ENCODE measurements at places on chromosomes 11 and 22.
A peak's percentile ranks its signal among the peaks of the same experiment; 100 is the strongest.

GRCh38 chr22:46614025-46614931 lies 5.9 kb upstream of the GRAMD4 start:
- peak; percentile 31 for DNase-seq

- DNase-seq = peak; percentile 85
Measured at GRCh38 chr22:18077639-18078328, at the start of gene PEX26. TSS of gene PEX26 (plus strand) at chr22:18077990. CDS start at chr22:18078377, 387 bp downstream.

- no peak for DNase-seq
Measured at GRCh38 chr11:13745165-13745564, 76.7 kb downstream of the FAR1 start.

GRCh38 chr22:31083377-31083768 lies 2.3 kb downstream of the SMTN start:
- no peak for DNase-seq

- DNase-seq = no peak
Measured at GRCh38 chr11:99316776-99317520, 296.2 kb downstream of the CNTN5 start.

DNA sequence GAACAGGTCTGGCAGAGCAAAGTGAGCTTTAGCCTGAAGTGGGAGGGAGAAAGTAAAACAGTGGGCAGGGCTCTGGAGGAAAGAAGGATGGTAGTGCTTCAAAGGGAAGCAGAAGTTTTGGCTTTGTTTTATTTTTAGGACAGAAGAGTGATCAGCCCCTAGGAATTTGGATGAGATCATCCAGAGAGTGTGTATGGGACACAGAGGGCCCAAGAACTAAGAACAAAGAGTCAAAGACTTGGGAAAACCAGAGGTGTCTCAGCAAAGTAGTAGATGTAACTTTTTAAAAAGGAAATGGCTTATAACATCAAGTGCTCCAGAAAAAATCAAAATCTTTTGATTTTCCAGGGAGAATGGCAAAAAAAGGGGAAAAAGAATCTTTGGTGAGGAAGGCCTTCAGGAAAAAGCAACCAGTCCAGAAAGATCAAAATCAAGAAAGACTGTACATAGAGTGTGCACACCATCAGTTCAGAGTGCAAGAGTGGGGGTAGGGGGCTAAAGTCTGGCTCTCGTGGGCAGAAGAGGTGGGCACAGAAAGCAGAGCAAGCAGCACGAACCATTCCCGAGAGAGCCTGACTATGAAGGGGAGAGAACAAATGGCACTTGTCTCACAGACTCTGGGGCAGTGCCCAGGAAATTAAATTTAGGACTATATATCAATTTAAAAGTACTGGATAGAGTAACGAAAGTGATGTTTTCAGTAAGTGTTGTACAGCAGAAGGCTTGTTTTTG lies 30.0 kb downstream of the MAPK1 start:
- DNase-seq = no peak

GRCh38 chr11:58999291-58999680 lies 60.0 kb downstream of the GLYATL1 start:
- DNase-seq = no peak

DNA sequence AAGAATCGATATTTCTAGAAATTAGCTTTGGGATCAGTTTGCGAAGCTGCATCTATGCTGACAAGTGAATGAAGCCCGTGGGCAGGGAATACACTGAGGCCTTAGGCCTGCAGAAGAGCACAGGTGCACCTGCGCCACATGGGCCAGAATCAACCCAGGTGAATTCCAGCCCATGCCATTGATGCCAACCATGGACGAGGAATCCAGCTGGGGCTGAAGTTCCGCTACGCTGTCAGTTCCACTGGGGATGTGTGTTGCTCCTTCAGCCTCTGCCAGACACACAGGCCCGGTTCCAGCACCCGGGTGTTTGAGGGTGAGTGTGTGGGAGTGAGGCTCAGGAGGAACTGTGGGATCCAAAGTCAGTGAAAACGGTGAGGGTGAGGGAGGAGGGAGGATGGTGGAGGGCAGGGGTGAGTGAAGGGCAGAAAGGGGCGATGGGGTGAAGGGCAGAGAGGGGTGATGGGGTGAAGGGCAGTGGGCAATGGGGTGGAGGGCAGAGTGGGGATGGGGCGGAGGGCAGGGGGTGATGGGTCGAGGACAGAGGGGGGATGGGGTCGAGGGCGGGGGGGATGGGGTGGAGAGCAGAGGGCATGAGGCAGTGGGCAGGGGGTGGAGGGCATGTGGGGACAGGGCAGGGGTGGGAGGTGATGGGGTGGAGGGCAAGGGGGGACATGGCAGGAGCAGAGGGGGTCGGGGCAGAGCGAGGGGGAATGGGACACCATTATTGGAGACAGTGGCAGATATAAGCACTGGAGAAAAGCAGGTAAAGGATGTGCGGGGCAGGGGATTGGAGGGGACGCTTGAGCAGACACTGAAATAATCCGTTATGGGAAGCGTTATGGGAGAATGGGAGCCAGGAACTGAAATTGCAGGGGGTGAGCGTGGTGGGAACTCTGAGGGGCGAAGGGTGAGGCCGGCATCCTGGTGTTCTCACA lies 931.6 kb downstream of the BRD1 start:
- DNase-seq = no peak

GRCh38 chr11:61924064-61924455 lies 6.7 kb upstream of the RAB3IL1 start:
- DNase-seq = no peak

- DNase-seq = no peak
Measured at GRCh38 chr11:113449743-113450142, 25.5 kb downstream of the DRD2 start.

DNA sequence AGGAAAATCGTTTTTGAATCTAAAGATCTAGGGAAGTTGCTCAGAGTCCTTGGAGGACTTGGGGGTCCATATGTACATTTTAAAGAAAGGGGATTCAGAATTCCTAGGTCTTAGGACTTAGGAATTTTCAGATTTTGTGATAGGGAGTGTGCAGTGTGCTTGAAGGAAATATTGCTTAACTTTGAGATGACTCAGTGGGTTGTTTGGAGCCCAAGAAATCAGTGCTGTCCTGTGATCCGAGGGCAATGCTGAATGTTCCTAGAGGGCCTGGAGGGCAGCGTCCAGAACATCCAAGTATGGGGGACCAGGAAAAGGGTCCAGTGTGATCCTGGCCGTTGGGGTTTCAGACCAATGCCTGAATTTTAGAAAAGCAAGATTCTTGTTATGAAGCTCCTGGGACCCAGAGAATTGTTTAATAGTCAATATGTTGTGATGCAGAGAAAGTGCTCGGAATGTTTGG lies 3.1 kb upstream of the IGF2 start:
- no peak for DNase-seq

GRCh38 chr22:21755851-21756284 lies 20.3 kb upstream of the YPEL1 start:
- no peak for DNase-seq

Data from stimulated activated CD8-positive, alpha-beta memory T cell treated with anti-CD3 and anti-CD28 coated beads, Interleukin-4, amount 100 ng/mL, for 4 hours (primary cell).